ENCODE measurements at places on chromosomes 5 and 9.

GRCh38 chr5:135367076-135367475 is 32.0 kb downstream of the MACROH2A1 start:
- no peak for DNase-seq

- no peak for DNase-seq
These were observed 63.0 kb downstream of the ADAMTS12 start for GRCh38 chr5:33828626-33829308.

DNA sequence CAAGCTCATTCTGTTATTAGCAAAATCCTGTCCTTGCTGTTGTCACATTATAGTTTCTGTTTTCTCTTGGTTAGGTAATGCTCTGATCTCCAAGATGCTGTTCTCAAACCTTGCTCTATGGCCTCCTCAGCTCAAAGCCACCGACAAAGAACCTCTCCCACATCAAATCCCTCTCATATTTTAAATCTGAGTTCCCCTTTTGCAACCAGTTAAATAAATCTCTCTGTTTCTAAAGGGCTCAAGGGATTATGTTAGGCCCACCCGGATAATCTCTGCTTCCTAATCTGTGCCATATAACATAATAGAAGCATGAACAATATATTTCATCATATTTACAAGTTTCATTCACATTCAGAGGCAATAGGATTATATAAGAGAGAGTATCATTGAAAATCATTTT is 286.0 kb downstream of the CYLC2 start:
- DNase-seq, result no peak

DNA sequence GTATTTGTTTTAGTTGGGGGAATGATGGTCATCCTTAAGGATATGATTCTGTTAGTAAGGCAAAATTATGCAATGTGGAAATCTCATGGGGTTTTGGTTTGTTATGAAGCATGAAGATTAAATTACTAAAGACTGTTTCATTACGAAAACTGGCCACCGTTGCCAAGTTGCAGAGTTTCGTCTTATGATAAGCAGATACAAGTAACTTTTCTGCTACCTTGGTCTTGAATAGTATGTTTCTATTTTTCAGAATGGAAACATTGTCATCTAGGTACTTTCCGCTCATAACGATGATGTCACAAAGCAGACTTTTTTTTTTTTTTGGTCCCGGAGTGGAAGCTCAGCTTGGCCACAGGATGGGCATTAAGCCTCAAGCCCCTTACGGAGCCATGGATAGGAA is 4.2 kb downstream of the CCNI2 start:
- no peak for DNase-seq

DNA sequence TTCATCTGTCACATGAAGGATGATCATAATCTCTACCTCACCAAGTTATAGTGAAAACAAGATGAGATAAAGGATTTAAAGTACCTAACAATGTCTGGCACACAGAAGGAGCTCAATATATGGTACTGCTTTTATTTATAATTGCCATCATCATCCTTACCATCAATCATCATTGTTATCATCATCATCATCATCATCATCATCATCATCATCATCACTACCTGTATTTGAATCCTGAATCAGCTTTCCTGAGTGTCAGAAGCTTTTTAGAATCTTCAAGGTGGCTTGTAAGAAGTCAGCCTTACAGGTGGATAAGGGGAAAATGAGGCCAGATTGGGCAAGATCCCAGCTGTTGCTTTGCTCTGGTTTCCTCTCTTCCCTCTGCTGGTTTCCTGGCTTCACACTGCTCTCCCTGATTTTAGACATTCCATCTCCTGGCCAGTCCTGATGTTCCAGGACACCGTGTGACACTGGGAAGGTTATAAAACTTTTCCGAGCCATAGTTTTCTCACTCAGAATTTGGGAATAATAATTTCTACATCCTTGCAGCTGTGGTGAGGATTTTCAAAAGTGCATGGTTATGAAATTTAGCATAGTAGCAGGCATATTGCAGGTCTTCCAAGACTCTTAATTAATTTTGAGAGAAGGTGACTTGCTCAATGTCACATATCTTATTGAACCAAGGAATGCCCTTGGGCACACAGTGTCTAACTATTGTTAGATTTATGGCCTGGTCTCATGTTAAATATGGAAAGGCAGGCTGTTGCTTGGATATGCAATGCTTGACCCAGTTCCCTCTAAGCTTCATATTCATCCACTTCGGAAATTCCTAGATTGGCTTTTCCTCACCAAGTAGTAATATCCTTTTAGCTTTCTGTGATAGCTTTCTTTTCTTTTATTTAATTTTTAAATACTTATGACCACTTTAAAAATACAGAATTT is 160.7 kb downstream of the TMEM38B start:
- DNase-seq, result no peak

- no peak for DNase-seq
These were observed 93.5 kb downstream of the PHF2 start for GRCh38 chr9:93669958-93670207.

- DNase-seq, result no peak
These were observed 61.7 kb downstream of the PRRT1B start for GRCh38 chr9:131606896-131607567.

GRCh38 chr9:29437526-29437925 is 1864.2 kb upstream of the C9orf72 start:
- DNase-seq, result no peak

DNA sequence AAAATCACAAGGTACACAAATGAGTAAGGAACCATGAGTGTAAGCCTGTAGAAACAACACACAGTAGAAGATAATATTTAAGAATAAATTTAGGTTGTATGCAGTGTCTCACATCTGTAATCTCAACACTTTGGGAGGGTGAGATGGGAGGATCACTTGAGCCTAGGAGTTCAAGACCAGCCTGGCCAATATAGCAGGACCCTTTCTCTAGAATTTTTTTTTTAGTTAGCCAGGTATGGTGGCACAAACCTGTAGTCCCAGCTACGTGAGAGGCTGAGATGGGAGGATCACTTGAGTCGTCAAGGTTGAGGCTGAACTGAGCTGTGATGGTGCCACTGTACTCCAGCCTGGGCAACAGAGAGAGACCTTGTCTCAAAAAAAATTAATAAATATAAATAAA is 401.2 kb upstream of the RORB start:
- DNase-seq, result no peak

GRCh38 chr9:38084556-38084880 is 15.5 kb upstream of the SHB start:
- no peak for DNase-seq

- DNase-seq, result no peak
These were observed 187.0 kb downstream of the FANCC start for GRCh38 chr9:95130484-95130883.

DNA sequence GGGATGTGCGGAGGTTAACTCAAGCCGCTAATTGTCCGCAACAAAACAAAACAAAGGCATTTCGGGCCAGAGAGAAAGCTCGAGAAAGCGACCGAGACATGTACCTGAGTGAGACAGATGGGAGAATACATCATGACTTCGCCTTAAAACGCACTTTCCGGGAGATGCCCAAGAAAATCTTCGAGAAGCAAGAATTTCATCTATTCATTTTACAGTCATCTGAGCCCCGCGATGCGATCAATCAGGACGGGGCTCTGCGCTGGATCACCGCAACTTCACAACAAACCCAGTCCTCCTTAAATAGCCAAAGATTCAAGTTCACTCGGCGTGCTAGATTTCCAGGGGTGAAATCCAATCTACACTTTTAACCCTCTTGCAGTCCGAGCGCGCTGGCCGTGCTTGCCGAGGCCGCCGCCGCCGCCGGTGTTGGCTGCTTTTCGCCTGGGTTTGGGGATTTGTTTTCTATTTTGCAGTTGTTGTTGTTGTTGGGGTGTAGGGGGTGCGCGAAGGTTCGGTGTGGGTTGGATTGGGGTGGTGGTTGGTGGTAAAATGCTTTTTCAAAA is 482 bp downstream of the NFIB start:
- DNase-seq, result no peak
